NCI-H1105 treated with DMSO at 0.1 percent for 48 hours (cell line): ENCODE measurements at places on chromosomes 2 and 18.

- DNase-seq: no peak
Observed at GRCh38 chr2:120807751-120808150, 72.1 kb downstream of the GLI2 start.

GRCh38 chr18:73693091-73693490 is 454.5 kb downstream of the FBXO15 start:
- no peak for DNase-seq

GRCh38 chr2:127320586-127321275 is 26.8 kb upstream of the ERCC3 start:
- no peak for DNase-seq

- DNase-seq: no peak
Observed at GRCh38 chr2:117126656-117127055, 687.8 kb upstream of the DDX18 start.

GRCh38 chr2:214103276-214104001 is 307.4 kb upstream of the VWC2L start:
- DNase-seq: peak; percentile 95

- no peak for DNase-seq
Observed at GRCh38 chr2:24745825-24746224, 47.4 kb downstream of the PTRHD1 start.

DNA sequence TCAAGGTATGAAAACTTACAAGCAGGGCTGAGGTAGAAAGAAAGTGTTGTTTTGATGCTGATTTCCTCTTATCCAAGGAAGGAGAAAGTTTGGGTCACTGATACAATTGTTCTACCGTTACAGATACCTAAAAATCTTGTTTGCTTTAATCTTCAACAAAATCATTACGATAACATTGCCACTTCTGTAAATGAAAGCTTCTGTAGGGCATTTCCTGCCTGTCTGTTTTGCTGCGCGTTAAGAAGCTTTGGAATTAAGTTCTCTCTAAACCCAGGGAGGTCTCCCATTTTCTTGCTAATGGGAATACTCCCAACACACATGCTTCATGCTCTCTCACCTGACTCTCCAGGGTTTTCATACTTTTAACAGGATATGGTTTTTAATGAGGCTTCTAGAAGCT is 258.5 kb downstream of the PTGR3 start:
- DNase-seq: no peak

DNA sequence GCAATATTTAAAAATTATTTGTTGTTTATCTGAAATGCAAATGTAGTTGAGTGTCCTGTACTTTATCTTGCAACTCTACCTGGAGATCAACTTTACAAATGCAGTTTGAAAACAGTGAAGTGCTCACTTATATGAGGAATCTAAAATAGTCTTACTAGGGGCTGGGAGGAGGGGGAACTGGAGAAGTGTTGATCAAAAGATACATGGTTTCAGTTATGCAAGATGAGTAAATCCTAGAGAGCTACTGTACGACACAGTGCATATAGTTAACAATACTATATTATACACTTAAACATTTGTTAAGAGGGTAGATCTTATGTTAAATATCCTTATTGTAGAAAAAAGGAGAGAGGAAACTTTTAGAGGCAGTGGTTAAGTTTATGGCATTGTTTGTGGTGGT is 241.9 kb downstream of the BCL11A start:
- DNase-seq: no peak

GRCh38 chr2:203811491-203812221 is 55.9 kb upstream of the CTLA4 start:
- DNase-seq: no peak

- DNase-seq: no peak
Observed at GRCh38 chr18:36494160-36494437, 196.6 kb downstream of the FHOD3 start.

DNA sequence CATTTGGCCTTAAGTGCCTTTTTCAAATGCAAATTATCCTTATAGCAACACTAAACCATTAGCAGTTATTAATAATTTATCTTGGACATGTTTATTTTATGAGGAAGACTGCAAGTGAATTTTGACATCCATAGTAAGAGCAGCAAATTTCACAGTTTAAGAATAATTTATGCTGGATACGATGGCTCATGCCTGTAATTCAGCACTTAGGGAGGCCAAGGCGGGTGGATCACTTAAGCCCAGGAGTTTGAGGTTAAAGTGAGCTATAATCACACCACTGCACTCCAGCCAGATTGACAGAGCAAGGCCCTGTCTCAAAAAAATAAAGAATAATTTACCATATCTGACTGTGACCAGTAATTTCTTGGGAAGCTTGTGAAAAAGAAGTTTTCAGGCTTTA is 286.2 kb downstream of the TMX3 start:
- no peak for DNase-seq

GRCh38 chr2:161230959-161231358 is 70.7 kb downstream of the TANK start:
- no peak for DNase-seq

DNA sequence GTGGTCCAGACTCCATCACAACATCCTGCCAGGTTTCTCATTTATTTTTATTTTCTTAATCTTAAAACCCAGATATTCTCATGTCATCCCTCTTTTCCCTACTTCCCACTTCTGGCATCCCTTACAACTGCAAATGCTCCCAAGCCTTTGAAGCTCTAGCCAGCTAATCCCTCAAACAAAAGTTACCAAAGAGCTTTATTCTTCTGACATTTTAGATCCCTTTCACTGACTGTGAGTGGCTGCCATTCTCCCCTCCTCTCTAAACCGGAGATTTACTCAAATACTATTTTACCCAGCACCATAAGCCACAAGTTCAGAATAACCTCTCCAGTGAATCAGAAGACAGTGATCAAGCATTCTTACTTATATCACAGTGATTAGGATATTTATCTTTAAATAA is 569.0 kb upstream of the SYT4 start:
- no peak for DNase-seq

- DNase-seq: no peak
Observed at GRCh38 chr2:29723255-29724001, 198.0 kb downstream of the ALK start.

- DNase-seq: no peak
Observed at GRCh38 chr2:20436716-20437470, 10.0 kb upstream of the RHOB start.

GRCh38 chr2:60149176-60149575 is 404.3 kb downstream of the BCL11A start:
- no peak for DNase-seq

DNA sequence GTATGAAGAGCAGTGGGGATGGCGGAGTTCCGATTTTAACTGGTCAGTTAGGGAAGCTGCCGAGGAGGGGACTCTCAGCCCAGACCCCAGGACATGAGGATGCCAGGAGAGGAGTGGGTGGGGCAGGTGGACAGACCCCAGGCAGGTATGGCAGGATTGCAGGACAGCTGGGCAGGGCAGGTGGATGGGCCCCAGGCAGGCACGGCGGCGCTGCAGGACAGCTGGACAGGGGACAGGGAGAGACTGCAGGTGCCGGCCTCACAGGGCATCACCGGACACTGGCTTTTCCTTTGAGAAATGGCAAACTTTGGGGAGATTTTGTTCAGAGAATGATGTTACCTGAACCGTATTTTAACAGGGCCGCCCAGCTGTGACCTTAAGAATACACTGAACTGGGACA is 127.7 kb downstream of the SNTG2 start:
- no peak for DNase-seq

DNA sequence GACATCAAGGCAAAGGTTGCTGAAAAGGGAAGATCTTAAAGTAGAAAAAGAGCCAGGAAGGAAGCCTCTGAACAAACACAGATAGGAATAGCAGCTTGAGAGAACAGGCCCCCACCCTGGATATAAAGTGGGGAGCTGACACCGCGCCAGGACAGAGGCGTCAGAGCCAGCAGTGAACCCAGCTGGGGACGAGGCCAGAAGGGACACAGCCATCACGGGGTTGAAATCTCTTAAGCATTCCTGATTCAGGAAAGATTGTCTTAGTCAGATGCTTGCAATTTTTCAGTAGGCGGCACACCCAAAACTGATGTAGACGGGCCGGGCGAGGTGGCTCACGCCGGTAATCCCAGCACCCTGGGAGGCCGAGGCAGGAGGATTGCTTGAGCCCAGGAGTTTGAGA is 93.8 kb upstream of the PHLPP1 start:
- DNase-seq: no peak

GRCh38 chr2:207885010-207885409 is 115.3 kb upstream of the FZD5 start:
- DNase-seq: no peak

GRCh38 chr2:114056294-114057143 is 166.6 kb downstream of the ACTR3 start:
- DNase-seq: no peak

GRCh38 chr2:239498576-239498975 is 97.8 kb upstream of the HDAC4 start:
- DNase-seq: no peak

DNA sequence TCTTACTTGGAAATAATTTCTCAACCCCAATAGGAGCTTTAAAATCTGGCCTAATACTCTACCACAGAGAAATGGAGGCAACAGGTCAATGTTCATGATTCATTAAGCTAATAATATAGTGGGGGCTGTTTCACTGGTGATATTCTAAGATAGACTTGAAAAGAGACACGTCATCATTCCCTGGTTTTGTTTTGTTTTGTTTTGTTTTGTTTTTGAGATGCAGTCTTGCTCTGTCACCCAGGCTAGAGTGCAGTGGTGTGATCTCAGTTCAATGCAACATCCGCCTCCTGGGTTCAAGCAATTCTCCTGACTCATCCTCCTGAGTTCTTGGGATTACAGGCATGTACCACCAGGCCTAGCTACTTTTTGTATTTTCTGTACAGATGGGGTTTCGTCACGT is 37.5 kb upstream of the SOS1 start:
- DNase-seq: no peak

GRCh38 chr2:237483018-237483731 is 3.9 kb upstream of the MLPH start:
- no peak for DNase-seq
